ENCODE measurements at places on chromosomes 2 and 18.

- peak; percentile 32 for DNase-seq
Measured at GRCh38 chr2:95314964-95315611, 17.9 kb downstream of the KCNIP3 start.

DNA sequence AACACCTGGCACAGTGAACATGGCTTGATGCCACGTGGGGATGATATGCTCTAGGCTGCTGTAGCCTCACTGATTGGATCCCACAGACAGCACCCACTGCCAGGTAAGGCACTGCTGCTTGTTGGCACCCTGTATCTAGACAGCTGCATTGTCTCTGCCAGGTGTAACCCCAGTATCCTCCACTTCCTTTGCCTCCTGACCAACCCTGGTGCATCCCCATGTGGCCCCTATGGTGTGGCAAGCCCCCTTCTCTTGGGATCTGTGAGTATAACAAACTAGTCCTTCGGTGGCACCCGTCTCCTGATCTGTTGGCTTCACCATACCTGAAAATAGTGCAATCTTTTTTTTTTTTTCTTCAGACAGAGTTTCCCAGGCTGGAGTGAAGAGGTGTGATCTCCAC lies 11.1 kb downstream of the TEX51 start:
- DNase-seq, result no peak

DNA sequence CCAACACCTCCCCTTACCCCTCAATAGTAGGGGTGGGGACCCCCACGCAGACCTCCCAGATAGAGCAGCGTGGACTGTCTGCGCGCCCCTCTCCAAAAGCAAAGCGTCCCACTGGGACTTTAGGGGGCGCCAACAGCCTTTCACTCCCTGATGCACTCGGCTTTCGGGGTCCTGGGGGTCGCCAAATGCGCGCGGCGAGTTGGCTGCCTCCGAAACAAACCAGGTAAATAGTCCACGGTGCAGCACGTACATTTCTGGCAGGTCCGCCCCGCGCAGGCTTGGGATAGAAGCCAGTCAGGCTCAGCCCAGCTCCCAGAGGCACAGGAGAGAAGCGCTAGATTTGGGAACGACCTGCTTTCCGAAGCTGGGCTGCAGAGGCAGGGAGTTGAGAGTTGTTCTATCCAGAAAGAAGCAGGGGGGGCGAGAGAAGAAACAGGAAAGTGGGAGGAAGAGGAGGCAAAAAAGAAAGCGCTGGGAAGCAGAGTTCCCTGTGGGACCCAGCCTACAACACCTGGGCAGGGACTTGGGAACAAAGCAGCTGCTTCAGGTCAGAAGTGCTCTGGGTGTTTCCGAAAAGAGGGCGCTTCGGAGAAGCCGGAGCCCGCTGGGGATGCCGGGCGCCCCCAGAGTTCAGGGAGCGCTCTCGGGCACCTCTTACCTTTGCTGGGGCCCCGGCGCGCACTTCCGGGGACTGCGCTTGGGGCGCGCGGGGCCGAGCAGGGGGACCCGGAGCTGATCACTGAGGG lies 544 bp downstream of the EVA1A start:
- no peak for DNase-seq

GRCh38 chr2:204771721-204772120 lies 226.4 kb downstream of the PARD3B start:
- DNase-seq, result no peak

DNA sequence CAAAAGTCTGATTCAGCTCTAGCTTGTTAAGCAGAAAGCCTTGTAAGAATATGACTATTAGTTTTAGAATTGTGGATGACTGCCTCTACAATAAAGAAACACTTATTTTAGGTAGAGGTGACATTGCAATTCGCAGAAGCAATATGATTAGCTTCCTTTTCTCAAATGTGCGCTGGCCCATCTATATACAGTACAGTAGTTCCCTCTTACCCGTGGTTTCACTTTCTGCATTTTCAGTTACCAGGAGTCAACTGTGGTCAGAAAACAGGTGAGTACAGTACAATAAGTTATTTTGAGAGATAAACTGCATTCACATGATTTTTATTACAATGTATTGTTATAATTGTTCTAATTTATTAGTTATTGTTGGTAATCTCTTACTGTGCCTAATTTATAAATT lies 405.1 kb downstream of the GPD2 start:
- no peak for DNase-seq

GRCh38 chr2:233209533-233210171 lies 41.8 kb upstream of the ATG16L1 start:
- DNase-seq, result no peak

DNA sequence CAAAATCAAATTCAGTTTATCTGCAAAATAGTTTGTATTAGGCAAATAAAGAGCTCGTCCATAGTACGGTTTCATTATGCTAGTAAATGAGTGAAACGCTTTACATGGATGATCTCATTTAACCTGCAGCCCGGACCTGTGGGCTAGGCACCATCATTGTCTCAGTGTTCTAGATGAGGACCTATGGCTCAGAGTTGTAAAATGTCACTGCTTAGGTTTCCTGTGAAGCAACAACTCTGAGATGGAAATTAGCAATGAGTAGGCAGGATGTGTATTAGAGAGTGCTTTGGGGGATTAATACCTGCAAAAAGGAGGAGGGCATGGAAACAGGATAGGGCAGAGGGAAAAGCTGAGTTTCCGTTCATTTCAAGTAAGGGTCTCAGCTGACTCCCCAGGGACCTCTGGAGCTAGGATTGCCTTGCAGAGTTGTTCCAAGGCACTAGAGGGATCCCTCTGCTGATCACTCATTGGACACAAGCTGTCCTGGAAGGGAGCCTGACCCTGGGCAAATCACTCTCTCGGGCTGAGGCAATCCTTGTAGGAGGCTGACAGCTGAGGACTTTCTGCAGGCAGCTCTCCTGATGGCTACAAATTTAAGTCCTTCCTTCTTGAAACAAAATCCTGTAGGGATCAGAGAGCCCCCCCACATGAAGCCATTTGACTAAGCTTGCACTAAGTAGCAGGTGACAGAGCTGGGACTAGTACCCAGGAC lies 58.8 kb upstream of the SIX2 start:
- no peak for DNase-seq

- no peak for DNase-seq
Measured at GRCh38 chr2:816278-816677, 134.4 kb upstream of the SNTG2 start.

DNA sequence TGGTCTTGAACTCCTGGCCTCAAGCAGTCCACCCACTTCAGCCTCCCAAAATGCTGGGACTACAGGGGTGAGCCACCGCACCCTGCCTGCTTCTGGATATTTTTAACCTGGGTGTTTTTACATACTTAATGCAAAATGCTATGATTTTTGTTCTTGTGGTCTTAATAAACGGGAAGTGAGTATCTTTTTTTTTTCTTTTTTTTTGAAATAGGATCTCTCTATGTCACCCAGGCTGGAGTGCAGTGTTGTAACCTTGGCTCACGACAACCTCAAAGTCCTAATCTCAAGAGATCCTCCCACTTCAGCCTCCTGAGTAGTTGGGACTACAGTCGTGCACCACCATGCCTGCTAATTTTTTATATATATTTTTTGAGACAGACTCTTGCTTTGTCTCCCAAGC lies 19.2 kb upstream of the ASXL2 start:
- peak; percentile 48 for DNase-seq

- DNase-seq, result no peak
Measured at GRCh38 chr18:52861558-52861957, 521.6 kb downstream of the DCC start.

DNA sequence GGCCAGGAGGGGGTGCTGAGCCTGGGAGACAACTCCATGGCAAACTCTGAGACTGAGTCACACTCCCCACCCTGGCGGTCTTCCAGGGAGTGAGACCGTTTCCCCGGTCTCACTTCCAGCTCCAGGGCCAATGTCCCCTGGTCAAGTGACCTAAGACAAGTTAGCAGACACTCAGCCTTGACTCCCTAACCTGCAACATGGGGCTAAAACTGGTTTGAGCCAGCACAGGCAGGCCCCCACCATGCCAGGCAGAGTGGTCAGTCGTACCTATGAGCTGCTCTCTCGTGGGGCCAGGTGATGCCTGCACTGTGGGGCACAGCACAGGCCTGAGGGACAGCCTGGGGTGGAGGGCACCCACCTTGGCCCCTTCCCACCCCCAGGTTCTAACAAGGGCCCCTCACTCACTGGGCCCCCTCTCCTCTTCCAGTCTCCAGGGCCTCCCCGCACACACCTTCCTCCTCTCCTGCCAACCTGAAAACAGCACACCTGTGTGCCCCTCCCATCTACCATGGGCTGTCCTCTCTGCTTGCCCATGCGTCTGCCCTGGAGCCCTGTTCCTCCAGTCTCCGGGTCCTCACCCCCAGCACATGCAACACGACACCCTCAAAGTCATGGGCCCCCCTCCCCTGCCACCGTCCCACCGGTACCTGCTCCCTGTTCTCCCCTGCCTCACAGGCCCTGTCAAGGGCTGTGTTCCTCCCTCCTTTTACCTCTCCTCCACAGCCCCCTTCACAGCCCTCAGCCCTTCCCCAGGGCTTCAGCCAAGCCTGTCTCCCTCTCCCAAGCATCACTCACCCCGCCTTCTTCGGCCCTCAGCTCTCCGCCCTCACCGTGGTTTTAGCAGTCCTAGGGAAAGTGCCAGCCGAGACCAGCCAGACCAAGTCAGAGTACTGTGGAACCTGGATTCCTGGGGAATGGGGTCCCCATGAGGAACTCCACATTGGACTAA lies 1.6 kb downstream of the GPR17 start:
- DNase-seq, result no peak

DNA sequence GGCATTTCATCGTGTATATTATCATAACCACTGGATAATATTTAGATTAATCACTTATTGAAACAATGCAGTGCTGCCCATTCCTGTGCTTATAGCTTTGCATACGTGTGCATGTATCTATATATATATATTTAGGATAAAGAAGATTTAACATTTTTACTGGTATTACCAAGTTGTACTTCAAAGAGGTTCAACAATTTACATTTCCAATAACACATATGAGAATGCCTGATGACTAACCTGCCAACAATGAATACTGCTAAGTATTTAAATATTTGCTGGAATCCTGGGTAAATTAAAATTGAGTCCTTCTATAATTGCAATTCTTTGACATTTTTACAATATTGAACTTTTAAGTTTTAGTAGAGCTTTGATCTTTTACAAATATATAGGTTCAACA lies 111.4 kb downstream of the SLC39A10 start:
- no peak for DNase-seq

DNA sequence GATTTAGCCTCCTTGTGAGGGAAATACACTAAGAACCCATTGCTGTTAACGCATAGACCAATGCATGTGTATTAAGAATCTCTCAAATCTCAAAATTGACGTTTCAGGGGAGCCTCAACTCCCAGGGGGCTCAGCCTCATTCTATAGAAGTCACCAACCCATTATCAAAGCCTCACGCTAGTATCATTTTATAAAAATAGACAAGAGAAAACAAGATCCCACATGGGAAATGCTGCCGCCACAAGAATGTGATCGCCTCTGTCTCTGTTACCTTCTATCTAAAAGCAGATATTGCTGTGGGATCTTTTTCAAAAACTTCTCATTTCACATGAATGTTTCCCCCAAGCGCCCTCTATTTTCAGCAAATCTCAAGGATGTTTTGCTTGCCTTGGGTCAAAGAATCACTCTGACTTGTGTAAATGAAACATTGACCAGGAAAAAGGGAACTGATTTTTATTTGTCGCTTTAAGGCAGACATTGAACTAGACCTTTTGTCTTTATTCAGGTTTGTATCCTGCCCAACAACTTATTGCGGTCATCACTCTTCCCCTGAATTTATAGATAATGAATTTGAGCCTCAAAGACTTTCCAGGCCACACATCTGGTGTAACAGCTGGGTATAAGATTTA lies 679.0 kb upstream of the ID2 start:
- DNase-seq, result no peak

DNA sequence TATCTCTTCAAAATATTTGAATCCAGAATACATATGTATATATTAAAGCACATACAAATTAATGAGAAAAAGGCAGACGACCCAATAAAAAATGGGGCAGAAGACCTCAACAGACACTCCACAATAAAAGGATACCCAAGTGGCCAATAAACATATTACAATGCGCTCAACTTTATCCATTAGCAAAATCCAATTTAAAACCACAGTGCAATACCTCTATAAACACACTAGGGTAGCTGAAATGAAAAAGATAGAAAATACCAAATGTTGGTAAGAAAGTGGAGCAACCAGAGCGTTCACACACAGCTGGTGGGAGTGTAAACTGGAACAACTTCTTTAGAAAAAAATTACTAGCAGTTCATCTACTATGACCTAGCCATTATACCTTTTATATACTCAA lies 75.3 kb downstream of the CCDC148 start:
- no peak for DNase-seq

DNA sequence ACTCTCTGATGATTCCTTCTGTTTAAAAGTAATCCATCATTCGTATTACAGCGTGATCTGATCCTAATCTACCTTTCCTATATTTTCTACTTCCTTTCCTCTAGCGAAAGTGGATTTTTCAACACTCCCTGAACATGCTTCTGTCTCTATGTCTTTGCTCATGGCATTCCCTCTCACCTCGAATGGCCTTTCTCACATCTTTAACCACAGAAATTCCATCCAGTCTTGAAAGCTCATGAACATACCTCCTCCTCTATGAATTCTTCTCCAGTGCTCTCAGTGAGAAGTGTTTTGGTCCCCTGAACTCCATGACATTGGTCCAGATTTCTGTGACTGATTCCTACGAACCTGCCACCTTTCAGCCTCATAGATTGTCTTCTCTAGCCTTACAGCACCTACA lies 323.2 kb downstream of the RAD51AP2 start:
- DNase-seq, result no peak

DNA sequence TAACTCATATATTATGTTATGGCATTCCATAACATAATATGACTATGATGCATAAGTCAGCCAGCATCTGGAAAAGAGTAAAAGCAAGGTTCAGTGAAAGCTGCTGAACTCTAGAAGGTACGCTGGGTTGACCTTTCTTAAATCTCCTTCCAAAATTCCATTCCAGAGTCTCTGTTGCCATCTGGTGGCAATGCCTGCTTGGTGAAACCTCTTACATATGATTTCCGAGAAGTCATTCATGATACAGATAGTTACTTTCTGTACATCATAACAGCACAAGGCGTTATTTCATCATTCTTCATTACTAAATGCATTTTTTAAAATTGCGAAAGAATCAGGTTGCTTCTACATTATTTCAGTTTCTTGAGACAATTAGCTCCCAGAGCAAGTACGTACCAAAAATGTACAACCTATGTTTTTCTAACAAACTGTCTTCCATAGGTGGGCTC lies 7.0 kb upstream of the EPG5 start:
- DNase-seq, result peak; percentile 89

DNA sequence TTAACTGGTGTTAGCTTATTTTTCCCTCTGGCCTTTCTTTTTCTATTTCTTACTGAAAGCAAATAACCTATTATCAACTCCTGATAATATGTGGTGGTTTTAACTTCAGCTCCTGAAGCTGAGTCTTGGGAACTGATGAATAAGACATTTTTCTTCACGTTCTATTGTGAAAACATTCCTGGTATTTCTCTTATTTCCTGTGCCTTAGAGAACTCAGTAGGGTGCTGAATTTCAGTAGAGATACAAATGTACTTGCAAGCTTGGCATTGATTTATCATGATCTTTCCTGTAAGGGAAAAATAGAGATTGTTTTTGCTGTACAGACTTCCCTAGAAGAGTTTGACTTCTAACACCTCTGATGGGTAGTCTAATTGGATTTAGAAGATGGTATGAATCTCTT lies 52.8 kb upstream of the DCC start:
- DNase-seq, result no peak

GRCh38 chr18:79780547-79780946 lies 17.2 kb upstream of the KCNG2 start:
- no peak for DNase-seq

GRCh38 chr2:190379249-190379964 lies 28.7 kb upstream of the MFSD6 start:
- DNase-seq, result no peak
